Heart left ventricle (tissue), 16 donors: ENCODE measurements at places on chromosomes 6 and 20.
A peak's percentile ranks its signal among the peaks of the same experiment; 100 is the strongest.

GRCh38 chr20:1881240-1881835, 13.9 kb upstream of the SIRPA start:
- DNase-seq: peak; percentile 61

DNA sequence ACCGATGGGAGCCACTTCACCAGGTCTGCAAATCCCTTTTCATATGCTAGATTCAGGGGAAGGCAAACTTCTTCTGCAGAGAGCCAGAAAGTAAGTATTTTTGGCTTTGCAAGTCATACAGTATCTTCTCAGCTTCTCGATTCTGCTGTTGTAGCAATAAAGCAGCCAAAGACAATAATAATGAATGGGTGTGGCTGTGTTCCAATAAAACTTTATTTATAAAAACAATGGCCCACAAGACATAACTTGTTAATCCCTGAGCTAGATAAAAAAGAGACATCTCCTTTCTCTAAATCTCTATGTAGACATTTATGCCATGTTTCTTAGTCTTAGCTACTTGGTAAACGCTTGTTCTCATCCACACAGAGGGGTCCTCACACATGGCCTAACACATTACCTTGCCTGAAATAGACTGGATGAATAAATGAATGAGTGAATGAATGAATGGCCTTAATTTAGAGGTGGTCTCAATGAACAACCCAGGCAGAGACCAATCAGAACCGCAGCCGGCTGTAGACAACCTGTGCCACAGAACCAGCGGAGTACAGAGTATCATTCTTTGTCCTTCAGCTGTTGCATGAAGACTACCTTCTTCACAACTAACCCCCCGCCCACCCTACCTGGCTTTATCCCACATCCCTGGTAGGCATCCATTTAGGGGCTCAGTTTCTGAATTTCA, 13.5 kb upstream of the PREX1 start:
- no peak for DNase-seq

DNA sequence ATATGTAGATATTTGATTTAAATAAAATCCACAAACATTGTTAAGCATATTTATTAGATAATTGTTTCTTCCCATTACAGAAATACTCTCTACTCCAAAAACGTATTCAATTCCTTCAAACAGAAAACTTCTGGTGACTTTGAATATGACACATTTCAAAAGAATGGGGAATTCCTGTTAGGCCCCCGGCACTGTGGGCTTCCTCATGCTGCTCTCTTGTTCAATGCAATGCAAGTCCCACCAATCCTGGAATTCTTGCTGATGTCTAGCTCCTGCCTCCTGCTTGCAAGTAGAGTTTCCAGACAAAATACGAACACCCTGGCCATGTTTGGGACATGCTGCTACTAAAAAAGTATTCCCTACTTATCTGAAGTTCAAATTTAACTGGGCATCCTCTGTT, 544.1 kb downstream of the QKI start:
- DNase-seq: no peak

DNA sequence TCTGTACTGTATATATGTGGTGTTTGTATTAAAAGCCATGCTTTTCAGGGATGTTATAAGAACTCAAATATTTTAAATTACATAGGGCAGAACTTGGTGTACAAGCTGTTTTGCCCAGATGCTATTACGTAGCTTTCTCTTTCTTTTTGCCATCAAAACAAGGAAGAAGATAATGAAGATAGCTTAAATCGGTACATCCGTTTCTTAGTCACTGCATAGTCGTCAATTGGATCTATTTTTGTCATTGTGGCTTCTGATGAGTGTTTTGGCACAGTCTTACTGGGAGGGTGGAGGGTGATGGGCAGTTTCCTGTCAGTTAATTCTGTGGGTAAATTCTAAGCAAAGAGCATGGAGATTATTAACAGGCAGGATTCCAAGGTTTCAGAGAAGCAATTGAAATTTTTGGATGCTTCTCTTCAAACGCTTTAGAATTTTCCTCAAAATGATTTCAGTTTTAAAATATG, 649.1 kb upstream of the GJE1 start:
- peak; percentile 41 for DNase-seq

DNA sequence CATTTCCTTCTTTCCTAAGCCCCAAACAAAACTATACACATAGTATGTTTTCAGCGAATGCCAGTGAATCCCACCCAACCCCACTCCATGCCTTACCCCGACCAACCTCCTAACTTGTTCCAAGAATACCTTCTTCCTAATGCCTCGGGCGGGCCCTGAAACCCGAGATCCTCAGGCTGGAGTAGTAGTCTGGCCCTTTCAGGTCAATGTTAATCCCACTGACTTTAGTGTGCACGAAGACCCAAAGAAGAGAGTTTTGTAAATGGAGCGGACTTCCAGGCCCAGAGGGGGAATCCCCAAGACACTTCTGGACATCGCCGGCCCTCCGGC, 394 bp downstream of the YIPF3 start:
- DNase-seq: no peak
